DMS 273 treated with DMSO at 0.1 percent for 48 hours (cell line): ENCODE measurements at places on chromosomes 4 and X.

- DNase-seq: no peak
These were observed 137.4 kb downstream of the DKK2 start for GRCh38 chr4:106898621-106899230.

GRCh38 chrX:3231766-3232165, 114.7 kb downstream of the MXRA5 start:
- DNase-seq: no peak

DNA sequence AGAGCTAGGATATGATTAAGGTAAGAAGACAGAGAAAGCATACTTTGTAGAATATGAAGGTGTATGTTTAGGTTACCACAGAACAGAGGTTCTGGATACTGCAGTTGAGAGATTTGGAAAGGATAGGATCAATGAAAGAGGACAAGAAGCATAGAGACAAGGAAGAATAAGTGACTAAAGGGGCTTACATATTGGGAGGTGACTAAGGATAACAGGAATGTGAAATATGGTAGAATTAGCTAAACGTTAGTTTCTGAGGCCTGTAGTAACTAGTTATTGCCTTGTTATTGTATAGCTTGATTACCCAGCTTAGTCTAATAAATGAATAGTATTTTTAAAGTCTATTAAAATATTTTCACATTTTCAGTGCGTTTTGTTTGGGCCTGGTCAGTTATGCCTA, 38.2 kb downstream of the CENPI start:
- DNase-seq: no peak

DNA sequence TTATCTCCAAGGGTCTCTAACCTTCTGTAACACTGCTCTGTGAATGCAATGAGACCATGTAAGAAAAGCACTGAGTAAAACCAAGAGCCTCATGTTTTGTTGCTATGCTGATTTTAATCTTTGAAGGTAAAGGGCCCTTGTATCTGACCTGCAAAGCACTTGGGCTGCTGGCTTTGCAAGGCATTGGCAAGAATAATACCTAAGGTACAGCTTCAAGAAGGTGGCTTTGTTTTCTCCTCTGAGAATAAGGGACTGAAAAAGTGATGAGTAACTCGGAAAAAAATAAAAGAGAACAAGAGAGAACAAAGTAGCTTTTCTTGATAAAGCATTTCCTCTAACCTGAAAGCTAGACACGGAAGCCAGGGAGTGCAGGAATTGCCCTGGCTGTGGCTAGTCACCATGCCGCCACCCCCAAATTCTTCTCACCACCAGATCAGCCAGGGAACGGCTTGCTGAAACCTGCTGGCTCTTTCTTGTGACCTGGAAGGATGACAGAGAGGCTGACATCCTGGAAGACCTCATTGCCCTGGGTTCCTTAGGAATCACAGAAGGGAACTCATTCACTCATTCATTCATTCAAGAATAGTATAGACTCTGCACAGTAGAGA, 41.8 kb upstream of the HS3ST1 start:
- DNase-seq: no peak

- no peak for DNase-seq
These were observed 48.7 kb upstream of the MSX1 start for GRCh38 chr4:4810778-4811177.

DNA sequence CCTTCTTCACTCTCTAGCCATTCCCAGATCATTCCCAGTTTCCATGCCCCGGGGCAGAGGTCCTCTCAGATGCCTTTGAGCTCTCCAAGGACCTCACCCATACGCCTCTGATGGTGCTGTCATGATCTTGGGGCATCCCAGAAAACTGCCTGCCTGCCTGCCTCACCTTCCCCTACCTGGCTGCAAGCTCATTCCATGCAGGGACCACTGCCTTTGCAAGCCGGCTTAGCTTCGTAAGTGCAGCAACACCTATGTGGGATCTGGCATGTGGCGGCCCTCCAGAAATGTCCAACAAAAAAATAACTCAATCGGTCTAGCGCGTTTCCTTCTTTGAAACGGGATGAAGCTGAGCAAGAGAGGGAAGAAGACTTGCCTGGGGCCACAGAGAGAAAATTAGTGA, 53.0 kb downstream of the C4orf50 start:
- no peak for DNase-seq

GRCh38 chr4:2827071-2827873, 16.4 kb upstream of the ADD1 start:
- DNase-seq: no peak

DNA sequence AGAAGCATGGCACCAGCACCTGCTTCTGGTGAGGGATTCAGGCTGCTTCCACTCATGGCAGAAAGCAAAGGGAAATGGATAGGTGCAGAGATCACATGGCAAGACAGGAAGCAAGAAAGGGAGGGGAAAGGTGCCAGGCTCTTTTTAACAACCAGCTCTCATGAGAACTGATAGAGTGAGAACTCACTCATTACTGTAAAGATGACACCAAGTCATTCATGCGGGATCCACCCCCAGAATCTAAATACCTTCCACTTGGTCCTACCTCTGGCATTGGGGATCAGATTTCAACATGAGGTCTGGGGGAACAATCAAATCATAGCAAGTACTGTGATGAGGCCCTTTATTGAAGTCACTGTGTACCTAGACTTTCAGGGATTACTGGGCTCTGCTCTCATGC, 72.0 kb upstream of the PRDM5 start:
- DNase-seq: no peak

- DNase-seq: no peak
These were observed 3.2 kb downstream of the TIGD4 start for GRCh38 chr4:152776352-152776751.

DNA sequence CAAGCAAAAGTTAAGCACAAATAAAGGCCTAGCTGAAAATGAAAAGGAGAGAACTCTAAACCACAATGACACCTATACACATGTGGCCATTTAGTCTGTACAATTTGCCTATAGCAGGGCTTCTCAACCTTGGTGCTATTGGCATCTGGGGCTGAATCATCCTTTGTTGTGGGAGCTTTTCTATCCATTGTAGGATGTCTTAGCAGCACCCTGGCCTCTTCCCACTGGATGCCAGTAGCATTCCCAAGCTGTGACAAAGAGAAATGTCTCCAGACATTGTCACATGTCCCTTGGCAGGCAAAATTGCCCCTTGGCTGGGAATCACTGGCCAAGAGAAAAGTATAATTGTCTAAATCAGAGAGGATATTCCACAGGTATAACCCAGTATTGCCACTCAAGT, 13.5 kb upstream of the PRPS2 start:
- no peak for DNase-seq

GRCh38 chrX:1912193-1912592, 297.3 kb downstream of the ASMT start:
- DNase-seq: no peak

DNA sequence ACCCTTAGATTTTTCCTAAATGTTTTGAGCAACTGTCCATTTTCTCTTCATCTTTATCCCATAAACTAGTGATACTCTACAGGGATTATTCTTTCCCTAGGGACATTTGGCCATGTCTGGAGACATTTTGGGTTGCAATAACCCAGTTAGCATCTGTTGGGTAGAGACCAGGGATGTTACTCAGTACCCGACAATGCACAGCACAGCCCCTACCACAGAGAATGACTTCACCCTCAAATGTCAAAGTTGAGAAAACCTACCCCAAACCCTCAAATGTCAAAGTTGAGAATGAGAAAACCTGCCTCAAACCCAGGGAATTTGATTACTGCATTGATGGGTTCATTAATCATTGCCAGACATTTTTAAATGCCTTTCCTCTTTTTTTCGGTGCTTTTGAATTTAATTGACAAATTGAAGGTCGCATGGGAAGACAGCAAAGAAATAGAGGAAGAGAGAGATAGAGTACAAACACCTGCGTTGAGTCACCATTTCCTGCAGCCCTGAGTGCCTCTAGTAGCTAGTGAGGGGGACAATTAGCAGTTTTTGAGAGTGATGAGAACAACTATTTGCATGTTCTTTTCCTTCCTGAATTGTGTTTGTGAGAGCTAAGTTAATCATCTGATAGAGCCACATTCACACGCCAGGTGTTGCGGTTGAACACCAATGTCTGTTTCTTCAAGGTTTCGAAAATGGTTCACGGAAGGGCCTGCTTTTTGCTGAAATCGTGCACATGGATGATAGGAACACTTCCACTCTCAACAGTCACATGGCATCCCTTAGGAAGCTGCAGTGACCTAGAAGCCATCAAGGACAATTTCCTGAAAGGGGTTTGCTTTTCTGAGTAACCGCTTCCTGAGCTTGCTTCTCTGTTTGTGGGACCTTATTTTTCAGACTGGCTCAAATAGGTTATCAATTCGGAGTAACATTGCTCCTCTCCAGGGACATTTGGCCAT, 203.9 kb upstream of the VCX3A start:
- DNase-seq: no peak

DNA sequence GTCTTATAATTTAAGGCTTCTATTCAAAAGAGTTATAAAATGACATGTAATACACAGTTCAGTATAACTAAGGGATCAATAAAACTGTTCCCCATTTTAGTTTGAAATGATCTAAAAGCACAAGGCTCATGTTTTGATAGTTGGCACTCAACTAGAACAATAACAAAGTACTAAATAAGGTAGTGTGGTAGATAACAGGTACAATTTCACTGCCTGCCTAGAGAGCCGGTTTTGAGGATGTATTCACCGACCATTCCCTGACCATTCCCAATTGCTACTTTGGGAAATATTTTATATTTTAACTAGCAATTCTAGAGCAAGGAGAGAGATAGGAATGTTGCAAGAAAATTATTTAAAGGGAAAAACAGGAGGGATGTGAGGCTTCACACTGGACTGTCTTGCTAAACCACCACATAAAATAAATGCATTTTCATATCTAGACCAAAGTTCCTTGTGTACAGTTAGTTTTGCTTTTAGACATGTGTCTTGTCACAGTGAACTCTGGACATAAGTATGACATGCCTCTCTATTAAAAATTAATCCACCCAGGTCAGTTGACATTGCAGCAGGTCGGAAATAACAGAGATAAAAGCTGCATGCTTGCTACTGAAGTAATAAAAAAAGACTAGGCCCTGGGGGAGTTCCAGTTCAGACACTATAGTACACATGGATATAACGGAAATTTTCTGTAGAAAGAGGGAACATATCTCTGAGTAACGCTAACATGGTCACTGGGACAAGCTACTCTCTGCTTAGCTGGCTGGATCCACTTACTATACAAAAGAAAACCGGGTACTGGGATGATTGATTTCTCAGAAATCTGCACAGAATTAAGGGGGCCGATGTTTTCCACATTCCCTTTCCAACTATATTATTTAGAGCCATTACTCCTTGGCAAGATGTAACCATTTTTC, 56.3 kb upstream of the NAP1L5 start:
- no peak for DNase-seq

- DNase-seq: no peak
These were observed 74.8 kb downstream of the SLIT2 start for GRCh38 chr4:20326460-20326859.

DNA sequence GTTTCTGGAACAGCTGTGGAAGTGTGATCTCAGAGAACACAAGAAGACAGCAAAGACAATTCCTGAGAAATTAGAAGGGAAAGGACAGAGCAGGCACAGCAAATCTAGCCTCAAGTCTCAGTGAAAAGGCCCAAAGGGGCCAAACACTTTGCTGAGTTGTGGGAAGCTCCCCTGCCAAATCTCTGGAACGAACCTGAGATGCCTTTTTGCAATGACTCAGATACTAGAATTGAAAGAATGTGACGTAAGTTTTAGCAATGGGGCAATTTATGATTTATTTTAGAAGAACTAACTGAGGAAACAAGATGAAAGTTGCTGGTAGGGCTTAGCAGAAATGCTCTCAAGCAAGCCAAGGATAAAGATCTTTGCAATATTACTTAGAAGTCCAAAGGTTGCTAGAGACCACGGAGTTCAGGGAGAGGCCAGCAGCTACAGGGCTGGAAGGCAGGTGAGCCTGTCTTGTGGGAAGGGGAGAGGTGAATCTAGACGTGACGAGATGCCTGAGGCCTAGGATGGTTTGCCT, 92.8 kb downstream of the AMELX start:
- no peak for DNase-seq

- DNase-seq: no peak
These were observed 38.1 kb upstream of the TRPC5 start for GRCh38 chrX:112120721-112121120.

GRCh38 chr4:2138846-2139500, 79.8 kb downstream of the NAT8L start:
- DNase-seq: no peak

DNA sequence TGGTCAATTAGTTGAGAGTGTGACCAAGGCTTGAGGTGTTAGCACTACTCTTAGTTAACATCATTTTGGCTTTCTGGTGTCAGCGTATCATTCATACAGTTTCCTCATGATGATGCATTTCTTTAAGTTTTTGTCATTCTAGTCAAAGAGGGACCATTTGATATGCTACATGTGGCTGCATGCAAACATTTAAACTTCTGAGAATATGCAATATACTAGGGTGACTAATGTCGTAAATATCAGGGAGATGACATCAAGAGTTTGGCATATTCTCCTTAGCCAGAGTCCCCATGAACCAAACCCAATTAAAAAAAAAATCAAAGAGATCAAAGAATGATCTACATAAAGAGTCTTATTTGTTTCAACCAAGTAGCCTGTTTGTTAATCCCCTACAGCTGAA, 537.4 kb upstream of the PCDH7 start:
- no peak for DNase-seq

DNA sequence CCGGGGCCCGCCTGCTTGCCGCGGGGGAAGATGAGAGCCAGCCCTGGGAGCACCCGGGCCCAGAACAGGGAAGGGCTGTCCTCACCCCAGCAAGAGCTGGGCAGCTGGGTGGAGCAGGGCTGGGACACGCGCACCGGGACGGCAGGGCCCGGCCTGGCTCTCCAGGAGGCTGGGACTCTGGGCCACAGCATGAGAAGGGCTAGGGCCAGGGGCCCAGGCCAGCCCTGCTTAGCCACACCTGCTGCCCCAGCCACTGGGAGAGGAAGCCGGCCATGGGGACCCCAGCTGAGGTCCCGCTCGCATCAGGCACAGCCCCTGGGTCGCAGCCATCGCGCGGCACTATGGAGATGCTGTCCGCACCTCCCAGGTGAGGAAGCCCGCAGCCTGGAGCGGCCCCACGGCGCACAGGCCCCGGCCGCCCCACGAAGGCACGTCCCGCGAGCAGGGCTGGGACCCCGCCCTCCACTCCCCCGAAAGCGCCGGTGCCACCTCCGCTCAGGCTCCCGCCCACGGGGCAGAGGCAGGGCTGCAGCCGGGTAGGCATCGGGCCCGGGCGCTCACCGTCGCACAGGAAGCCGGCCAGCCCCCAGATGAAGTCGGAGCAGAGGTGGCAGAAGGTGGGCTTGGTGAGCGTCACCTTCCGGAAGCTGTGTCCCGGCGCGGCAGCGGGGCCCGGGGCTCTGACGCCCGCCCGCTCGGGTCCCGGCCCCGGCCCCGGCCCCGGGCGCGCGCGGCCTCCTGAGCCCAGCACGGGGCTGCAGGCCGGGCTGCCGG, 531 bp downstream of the DGKQ start:
- no peak for DNase-seq

DNA sequence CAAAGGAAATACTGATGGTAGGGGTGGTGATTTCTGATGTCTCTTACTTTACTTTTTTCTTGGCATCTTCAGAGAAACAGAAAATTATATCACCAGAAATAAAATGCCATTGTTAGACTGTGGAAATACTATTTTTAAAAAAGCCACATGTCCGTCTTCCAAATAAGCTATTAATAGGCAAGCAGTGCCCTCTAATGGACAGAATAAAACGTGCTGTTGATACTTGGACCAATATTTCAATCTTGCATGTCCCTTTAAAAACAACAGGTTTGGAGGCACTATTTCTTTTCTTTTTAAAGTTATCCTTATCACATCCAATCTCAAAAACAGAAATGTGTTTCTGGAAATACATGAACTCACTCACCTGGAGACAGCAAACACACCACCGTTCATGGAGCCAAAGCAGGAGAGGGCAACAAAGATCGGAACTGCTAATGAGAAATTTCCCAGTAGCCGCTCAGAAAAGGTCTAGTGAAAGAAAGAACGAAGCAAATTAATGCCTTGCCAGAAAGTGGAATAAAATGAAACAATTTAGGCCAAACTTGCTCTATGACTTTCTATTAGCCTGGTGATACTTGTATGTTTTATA, 59.2 kb downstream of the SLC7A11 start:
- DNase-seq: no peak
